Activated T-helper 17 cell treated with anti-CD3 and anti-CD28 coated beads, Interleukin-2, amount 50 U/mL, for 72 hours (primary cell): ENCODE measurements at places on chromosomes 1 and 21. TPM values are rescaled to one million over a fixed set of nuclear protein-coding genes. Genes with fewer than 3 reads are reported as not detected.

- no peak for ATAC-seq
Observed at GRCh38 chr1:28278763-28279162, 19.4 kb downstream of the SESN2 start.

Gene VTCN1
- total RNA-seq: not detected

Gene PIGR
- 0.34 TPM for total RNA-seq

DNA sequence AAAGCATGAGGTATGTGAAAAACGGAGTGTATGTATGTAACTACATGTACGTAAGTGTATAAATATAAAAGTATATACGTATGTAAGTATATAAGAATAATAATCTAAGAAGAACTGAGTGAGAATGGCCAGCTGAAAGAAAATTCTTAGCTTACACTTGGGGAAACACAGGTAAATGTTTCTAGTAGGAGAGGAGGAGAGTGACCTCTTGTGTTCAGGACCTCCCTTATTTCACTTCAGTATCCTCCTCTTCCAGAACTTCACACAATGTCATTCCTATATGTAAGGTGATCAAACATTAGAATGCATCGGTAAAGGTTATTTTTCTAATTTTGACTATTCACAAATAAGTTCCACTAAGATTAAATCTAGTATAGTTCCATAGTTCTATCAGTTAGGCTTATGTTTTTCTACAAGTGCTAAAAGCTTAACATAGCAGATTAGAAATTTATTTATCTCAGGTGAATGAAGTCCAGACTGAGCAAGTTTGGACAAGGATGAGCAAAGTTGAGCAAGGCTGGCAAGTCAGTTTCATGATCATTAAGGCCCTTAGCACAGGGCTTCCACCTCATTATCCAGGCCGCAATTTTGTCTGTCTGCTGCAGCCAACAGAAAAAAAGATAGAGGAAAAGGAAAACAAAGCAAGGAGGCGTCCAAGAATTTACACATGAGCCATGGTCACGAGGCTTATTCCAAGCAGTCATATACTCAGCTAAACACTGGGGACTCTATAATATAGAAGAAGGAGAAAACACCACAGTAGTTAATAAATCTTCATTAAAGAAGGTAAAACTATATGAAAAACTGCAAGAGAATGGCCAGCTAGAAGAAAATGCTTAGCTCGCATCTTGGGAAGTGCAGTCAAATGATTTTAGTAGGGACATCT lies 7.1 kb upstream of the MROH9 start:
- no peak for ATAC-seq

- ATAC-seq: no peak
Observed at GRCh38 chr1:20472121-20472520, 13.9 kb downstream of the CAMK2N1 start.
